ENCODE measurements at places on chromosomes 11 and 22. TPM values are rescaled to one million over a fixed set of nuclear protein-coding genes. Genes with fewer than 3 reads are reported as not detected.

The SMTNL1 gene
- polyA plus RNA-seq, result 0.21 TPM

The PAMR1 gene
- polyA plus RNA-seq, result not detected

The C11orf24 gene
- polyA plus RNA-seq, result 8.2 TPM

The IGSF22 gene
- polyA plus RNA-seq, result 6.2 TPM

The CAPRIN1 gene
- polyA plus RNA-seq, result 108 TPM

The RTN4RL2 gene
- polyA plus RNA-seq, result not detected

The FXYD6 gene
- not detected for polyA plus RNA-seq

Data from CD4-positive, CD25-positive, alpha-beta regulatory T cell (primary cell).